Spinal cord (tissue), 10 donors: ENCODE measurements at places on chromosomes 13 and 19.

DNA sequence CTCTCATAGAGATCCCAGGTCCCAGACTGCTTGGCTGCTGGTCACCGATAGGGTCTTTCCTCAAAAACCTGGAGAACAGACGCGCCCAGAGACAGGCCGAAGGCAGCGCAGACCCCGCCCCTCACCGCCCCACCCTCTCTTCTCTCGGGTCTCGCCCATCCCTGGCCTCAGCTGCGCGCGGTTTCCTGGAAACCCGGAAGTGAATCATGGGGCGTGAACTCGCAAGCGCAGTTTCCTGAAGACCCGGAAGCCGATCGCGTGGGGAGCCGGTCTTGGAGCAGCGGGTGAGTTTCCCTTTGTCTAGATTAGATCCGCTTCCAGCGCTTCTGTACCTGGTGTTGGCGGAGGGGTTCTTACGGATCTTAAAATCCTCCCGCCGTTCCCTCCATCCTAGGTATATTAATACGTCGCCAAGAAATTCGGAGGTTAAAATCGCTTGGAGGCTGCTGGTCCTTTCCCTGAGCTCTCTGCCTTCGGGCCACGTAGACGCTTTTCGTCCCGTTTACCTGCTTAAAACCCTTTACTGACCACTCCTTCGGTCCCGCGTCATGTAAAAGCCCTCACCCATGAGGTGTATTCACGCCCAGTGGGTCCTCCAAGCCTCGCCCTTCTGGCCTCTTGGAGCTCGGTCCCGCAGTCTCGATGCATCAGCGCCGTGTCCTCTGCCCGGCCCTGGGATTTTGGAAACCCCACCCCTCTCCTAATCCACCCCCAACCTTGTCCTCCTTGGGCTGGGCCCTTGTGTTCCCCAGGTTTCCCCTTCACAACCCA lies at the start of gene ZNF578:
TSS of gene ZNF578 (plus strand) at position 230 of the 771 bp plus-strand sequence. CDS start 48,293 bp downstream, outside the sequence.
- DNase-seq, result peak; percentile 71

GRCh38 chr19:35655600-35655999 lies 7.5 kb downstream of the COX6B1 start:
- no peak for DNase-seq

- DNase-seq, result no peak
These were observed 76.5 kb downstream of the C1QTNF9 start for GRCh38 chr13:24385902-24386301.

DNA sequence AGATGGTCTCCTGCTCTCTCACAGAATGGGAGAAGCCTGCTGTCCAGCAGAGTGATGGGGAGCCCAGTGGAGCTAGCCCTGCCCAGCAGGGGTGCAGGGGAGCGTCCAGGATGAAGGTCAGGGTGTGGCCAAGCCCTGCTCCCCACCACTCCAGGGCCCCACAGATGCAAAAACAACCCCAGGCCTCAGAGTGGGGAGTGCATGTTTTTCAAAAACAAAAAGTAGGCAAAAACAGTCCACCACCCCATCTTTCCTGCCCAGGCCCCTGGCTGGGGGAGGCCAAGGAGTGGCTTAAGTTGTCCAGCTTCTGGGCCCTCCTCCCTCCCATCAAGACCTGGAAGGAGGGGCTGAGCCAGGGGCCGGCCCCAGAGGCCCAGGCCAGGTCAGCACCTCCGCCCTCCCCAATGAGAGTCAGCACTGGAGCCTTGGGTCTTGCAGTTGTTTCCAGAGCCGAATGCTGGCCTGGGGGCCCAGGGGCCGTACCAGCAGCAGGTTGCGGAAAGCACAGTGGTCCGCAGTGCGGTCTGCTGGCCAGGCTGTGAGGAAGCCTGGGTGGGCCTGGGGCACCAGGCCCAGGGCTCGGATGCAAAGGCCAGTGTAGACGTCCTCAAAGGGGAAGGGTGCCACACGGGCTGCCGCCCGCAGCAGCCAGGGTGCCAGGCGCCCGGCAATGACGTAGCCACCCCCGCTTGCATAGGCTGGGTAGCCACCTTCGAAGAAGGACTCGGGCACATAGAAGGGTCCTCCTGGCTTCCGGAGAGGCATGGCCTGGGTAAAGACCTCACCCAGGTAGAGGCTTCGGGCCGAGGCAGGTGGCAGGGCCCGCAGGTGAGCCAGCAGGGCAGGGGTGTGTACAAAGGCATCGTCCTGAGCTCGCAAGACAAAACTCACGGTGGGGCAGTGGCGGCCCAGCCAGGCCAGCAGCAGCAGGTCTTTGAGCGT lies 1.7 kb downstream of the B3GNT8 start:
- no peak for DNase-seq

DNA sequence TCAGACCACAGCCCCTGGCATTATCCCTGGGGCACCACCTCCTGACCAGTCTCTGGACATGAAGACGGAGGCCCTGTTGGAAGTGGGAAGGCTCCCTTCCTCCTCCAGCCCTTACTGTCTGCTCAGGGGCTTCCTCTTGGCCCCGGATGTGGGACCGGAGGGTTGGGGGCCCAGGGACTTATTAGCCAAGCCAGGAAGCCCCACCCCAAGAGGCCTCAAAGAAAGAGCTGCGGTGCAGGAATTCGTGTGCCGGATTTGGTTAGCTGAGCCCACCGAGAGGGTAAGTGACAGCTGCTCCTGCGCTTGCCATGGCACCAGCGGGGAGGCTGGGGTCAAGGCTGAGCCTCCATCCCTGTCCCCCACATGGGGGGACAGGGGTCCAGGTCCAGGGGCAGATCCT lies at the start of gene RETN:
TSS of gene RETN (plus strand) at position 208 of the 400 bp plus-strand sequence. CDS start 278 bp downstream, outside the sequence.
- DNase-seq, result no peak

- no peak for DNase-seq
These were observed 233.9 kb upstream of the CSNK1A1L start for GRCh38 chr13:37339386-37339735.

DNA sequence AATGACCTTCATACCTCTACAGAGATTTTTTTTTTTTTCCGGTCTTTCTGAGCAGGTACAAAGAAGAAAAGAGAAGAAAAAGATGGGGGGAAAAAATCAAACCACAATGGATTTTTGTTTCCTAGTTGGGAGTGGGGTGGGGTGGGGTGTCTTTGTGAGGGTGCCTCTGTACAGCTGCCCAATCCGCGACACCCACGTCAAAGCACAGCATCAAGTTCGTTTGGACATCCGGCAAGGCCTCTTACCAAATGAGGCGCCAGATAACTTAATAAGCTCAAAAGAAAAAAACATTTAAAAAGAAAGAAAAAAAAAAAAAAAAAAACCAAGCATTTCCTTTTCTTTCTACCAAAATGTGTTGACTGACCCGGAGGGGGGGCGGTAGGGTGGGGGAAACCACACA lies 70.3 kb upstream of the NFIC start:
- DNase-seq, result no peak

DNA sequence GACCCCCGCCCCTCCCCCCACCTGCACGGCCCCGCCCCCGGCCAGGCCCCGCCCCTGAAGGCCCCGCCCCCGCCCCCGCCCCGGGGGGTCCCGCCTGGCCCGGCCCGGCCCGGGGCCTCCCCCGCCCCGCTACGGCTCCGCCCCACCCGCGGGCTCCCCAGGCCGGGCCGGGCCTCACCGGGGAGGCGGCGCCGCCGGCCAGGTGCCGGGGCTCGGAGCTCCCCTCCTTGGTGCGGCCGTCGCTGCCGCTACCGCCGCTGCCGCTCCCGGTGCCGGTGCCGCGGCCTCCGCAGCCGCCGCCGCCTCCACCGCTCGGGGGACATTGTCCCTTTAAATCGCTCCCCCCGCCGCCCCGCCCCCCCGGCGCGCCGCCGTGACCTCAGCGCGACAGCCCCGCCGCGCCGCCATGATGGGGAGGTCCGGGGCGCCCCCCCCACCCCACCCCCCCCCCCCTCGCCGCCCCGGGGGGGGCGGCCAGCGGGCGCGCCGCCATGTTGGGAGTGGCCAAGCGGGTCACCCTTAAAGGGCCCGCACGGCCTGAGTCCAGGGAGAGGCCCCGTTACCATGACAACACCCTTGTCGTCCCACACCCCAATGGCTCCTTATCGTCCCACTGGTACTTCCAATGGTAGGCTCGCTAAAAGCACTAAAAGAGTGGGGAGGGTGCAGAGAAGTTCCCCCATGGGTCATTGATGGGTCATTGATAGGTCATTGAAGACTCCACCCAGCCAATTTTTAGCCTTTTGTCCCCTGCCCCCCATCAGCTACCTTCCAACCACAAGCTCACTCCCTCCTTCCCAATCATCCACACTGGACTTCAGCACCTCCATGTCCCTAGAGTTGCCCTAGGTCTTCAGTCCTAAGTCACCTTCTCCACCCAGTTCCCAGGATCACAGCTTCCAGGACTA lies at the start of gene WIZ:
TSS of gene WIZ (minus strand) at position 337 of the 908 bp plus-strand sequence. CDS start 1,649 bp downstream, outside the sequence.
- no peak for DNase-seq

DNA sequence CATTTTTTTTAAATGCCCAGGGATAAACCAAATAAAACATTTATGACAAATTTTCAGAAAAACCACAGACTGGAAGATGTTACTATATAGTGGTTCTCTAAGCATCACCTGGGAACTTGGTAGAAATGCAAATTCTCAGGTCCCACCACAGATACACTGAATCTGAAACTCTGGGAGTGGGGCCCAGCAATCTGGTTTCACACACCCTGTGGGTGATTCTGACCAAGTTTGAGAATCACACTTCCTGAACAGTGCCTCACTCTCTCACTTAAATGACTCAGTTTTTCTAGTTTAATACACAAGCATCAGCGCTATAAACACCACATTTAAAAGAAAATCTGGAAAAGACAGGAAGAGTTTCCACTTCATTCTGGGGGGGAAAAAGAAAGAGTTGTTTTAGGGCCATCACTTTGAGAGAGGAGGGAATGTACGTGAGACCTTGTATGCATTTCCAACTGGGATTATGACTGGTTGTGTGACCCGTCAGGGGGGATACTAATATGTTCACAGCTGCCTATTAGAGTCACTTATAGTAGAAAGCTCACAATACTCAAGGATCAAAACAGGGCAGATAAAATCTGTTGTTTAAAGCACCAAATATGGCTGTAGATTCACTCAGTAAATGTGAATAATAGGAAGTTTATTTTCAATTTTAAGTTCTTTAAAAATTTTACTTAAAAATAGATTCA lies 567.7 kb downstream of the GPC6 start:
- DNase-seq, result no peak

DNA sequence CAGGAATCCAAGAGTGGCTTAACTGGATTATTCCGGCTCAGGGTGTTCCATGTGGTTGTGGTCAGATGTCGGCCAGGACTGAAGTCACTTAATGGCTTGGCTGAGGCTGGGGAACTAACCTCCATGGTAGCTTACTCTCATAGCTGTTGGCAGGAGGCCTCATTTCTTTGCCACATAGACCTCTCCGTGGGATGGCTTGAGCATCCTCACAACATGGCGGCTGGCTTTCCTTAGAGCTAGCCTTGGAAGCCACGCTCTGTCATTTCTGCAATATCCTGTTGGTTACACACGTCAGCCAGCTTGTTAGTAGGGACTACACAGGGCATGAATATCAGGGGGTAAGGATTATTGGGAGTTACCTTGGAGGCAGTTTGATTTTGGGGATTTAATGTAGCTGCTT lies 5.1 kb downstream of the CRX start:
- DNase-seq, result no peak

DNA sequence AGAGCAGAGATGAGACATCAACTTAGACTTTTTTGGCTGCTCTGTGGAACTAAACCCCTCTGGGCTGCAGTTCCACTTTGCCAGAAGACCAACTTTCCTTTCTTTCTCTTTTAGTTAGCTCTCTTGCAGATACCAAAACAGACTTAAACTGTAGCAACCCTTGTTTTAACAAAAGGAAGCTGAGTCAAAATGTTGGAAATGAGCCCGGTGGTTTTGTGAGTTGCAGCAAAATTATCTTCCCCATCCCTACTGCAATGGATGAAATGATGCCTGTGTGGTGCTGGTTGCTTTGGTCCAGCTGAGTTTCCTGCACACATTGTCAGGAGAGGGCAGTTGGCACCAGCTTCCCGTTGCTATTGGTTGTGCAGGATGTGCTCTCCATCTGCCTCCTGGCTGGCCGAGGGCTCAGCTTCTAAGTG lies 115.3 kb downstream of the LRCH1 start:
- DNase-seq, result peak; percentile 27

GRCh38 chr13:75785130-75785529 lies 149.0 kb downstream of the LMO7 start:
- no peak for DNase-seq

GRCh38 chr19:756236-756635 lies 5.3 kb downstream of the MISP start:
- no peak for DNase-seq

DNA sequence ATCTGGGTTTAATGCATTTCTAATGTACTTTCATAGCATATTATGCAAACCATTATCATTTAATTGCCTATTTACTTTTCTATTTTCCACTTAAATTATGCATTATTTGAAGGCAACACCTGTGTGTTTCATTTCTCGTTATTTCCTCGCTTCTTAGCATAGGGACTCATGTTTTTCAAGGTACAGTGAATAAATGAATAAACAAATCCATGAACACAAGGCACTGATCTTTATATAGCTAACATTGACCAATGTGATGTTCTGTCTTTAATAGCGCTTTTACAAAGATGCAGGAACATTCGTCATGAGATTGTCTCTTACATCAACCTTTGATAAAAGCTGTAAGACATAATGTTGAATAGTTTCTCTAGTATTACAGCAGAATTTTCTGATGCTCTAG lies 121.2 kb downstream of the B3GLCT start:
- no peak for DNase-seq

GRCh38 chr19:32407004-32407992 lies 1.7 kb downstream of the DPY19L3 start:
- no peak for DNase-seq

DNA sequence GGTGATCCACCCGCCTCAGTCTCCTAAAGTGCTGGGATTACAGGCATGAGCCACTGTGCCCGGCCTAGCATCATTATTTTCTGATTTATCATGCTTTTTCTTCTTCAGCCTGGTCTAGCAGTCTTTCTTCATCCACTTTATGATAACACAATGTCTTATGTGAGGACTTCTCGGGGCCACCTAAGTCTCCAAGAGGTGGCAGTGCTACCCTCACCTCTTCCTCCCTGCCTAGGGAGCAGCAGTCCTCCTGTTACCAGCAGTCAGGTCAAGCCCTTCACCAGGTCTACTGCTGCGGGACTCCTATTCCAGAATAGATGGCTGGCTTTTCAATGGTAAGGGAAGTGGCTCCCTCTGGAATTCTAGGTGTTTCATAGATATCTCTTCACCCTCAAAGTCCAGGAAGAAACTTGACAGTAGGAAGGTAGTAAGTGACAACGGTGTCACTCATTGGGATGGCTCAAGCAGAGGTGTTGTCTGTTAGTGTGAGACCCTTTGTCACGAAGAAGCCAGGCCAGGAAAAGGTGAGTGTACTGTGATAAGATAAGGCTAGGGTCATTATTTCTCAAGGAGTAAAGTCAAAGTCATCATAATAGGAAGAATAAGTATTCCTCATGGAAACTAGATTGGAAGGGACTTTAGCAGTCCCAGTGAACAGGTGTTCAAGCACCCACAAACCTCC lies 164.0 kb downstream of the KLF5 start:
- no peak for DNase-seq

GRCh38 chr13:100542826-100543156 lies 45.8 kb downstream of the GGACT start:
- no peak for DNase-seq

GRCh38 chr19:1362387-1363257 lies 21.1 kb upstream of the NDUFS7 start:
- peak; percentile 32 for DNase-seq

GRCh38 chr19:2636897-2637683 lies 65.4 kb downstream of the GNG7 start:
- DNase-seq, result no peak

GRCh38 chr13:23160638-23161480 lies 19.9 kb upstream of the SGCG start:
- DNase-seq, result no peak

- no peak for DNase-seq
These were observed 575 bp downstream of the CARM1 start for GRCh38 chr19:10871711-10872545.
